ENCODE measurements at places on chromosomes 7 and 10. TPM values are rescaled to one million over a fixed set of nuclear protein-coding genes. Genes with fewer than 3 reads are reported as not detected.

Gene PLCE1
- total RNA-seq, result 0.02 TPM

Gene LRRC61
- total RNA-seq, result 17.4 TPM

Gene HELLS
- total RNA-seq, result 118 TPM

Gene ADAM22
- 1.1 TPM for total RNA-seq

Gene GRID2IP
- 0.05 TPM for total RNA-seq

Gene KCNMA1
- total RNA-seq, result not detected

Gene NRAP
- total RNA-seq, result not detected

Gene INMT
- total RNA-seq, result 0.07 TPM

Gene FRAT1
- 1.3 TPM for total RNA-seq

Gene UBE2D1
- 15.3 TPM for total RNA-seq

Gene PSTK
- total RNA-seq, result 2.9 TPM

DNA sequence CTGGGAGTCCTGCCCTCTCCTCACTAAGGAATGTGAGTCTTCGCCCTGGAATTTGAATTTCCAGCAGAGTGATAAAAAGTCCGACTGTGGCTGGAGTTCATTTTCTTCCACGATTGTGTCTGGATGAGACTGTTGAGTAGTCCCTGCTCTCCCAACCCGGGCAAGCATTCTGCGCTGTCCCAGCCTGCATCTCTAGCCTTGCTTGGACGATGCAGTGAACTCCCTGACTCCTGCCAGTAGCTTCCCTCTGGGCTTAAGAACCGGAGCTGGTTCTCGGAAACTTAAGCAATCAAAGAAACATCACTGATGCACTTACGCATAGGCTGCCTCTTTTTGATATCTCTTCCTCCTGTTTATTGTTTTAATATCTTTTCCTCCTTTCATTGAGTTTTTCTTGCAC is 116.0 kb upstream of the FZD8 start:
- no peak overlapping the region for H3K4me3 ChIP-seq
- DNase-seq, result no peak
- no peaks in the 10 kb centered on the region for H3K4me1 ChIP-seq
- no peaks in the 10 kb centered on the region for H3K36me3 ChIP-seq

DNA sequence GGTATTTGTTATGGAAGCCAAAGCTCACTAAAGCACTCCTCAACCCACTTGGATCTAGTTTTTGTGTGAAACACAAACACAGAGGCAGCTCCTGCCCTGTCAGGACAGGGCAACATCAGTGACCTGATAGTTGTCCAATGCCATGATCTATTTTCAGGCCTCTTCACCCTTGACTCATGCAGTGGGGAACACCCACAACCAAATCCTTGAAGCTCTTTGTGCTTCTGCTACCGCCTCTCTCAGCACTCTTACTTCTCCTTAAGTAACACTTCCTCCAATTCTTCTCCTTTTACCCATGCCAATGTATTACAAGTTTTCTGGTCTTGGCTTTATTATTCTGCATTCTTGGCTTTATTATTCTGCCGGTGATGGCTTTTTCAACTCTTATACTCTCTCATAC is 425.3 kb downstream of the INHBA start:
- H3K27me3 ChIP-seq, result no peaks in the 10 kb centered on the region
- no peaks in the 10 kb centered on the region for H3K4me1 ChIP-seq
- H3K4me3 ChIP-seq, result no peak overlapping the region
- H3K36me3 ChIP-seq, result no peaks in the 10 kb centered on the region
- H3K27ac ChIP-seq, result no peak overlapping the region
- DNase-seq, result no peak

- no peak overlapping the region for H3K27ac ChIP-seq
- no peak overlapping the region for H3K4me3 ChIP-seq
- H3K4me1 ChIP-seq, result no peaks in the 10 kb centered on the region
- peaks cover 9% of the 10 kb centered on the region for H3K27me3 ChIP-seq
- no peak for DNase-seq
- H3K36me3 ChIP-seq, result no peaks in the 10 kb centered on the region
Measured at GRCh38 chr10:70634011-70634410, 31.5 kb upstream of the PRF1 start.

- H3K4me1 ChIP-seq, result no peaks in the 10 kb centered on the region
- H3K36me3 ChIP-seq, result no peaks in the 10 kb centered on the region
- no peaks in the 10 kb centered on the region for H3K27me3 ChIP-seq
- H3K27ac ChIP-seq, result no peak overlapping the region
Measured at GRCh38 chr10:76779796-76780301, 857.8 kb downstream of the KCNMA1 start.

GRCh38 chr7:111678281-111678680 is 116.0 kb upstream of the IMMP2L start:
- no peak overlapping the region for H3K27ac ChIP-seq
- peaks cover 8% of the 10 kb centered on the region for H3K27me3 ChIP-seq
- H3K4me3 ChIP-seq, result no peak overlapping the region
- no peaks in the 10 kb centered on the region for H3K36me3 ChIP-seq

GRCh38 chr7:80517282-80517747 is 5.5 kb upstream of the GNAT3 start:
- DNase-seq, result no peak
- H3K36me3 ChIP-seq, result no peaks in the 10 kb centered on the region
- H3K27me3 ChIP-seq, result no peaks in the 10 kb centered on the region
- H3K27ac ChIP-seq, result no peak overlapping the region
- no peak overlapping the region for H3K4me3 ChIP-seq

GRCh38 chr10:89086801-89087521 is 96.4 kb downstream of the FAS start:
- H3K27ac ChIP-seq, result peak overlapping the region; percentile 78
- H3K36me3 ChIP-seq, result no peaks in the 10 kb centered on the region
- peaks cover under 1% of the 10 kb centered on the region for H3K27me3 ChIP-seq
- DNase-seq, result peak; percentile 53

- peak; percentile 61 for DNase-seq
- peaks cover 5% of the 10 kb centered on the region for H3K27me3 ChIP-seq
- no peaks in the 10 kb centered on the region for H3K36me3 ChIP-seq
- no peak overlapping the region for H3K4me3 ChIP-seq
Measured at GRCh38 chr7:5450549-5451327, 27.1 kb upstream of the TNRC18 start.

- peaks cover 4% of the 10 kb centered on the region for H3K36me3 ChIP-seq
- peak overlapping the region; percentile 63 for H3K27ac ChIP-seq
- peaks cover 29% of the 10 kb centered on the region for H3K4me1 ChIP-seq
- no peaks in the 10 kb centered on the region for H3K27me3 ChIP-seq
Measured at GRCh38 chr10:30999070-30999712, 32.5 kb downstream of the ZNF438 start.

- no peak for DNase-seq
- H3K27ac ChIP-seq, result no peak overlapping the region
- peaks cover 7% of the 10 kb centered on the region for H3K4me1 ChIP-seq
Measured at GRCh38 chr7:138918176-138918575, 63.0 kb downstream of the KIAA1549 start.

DNA sequence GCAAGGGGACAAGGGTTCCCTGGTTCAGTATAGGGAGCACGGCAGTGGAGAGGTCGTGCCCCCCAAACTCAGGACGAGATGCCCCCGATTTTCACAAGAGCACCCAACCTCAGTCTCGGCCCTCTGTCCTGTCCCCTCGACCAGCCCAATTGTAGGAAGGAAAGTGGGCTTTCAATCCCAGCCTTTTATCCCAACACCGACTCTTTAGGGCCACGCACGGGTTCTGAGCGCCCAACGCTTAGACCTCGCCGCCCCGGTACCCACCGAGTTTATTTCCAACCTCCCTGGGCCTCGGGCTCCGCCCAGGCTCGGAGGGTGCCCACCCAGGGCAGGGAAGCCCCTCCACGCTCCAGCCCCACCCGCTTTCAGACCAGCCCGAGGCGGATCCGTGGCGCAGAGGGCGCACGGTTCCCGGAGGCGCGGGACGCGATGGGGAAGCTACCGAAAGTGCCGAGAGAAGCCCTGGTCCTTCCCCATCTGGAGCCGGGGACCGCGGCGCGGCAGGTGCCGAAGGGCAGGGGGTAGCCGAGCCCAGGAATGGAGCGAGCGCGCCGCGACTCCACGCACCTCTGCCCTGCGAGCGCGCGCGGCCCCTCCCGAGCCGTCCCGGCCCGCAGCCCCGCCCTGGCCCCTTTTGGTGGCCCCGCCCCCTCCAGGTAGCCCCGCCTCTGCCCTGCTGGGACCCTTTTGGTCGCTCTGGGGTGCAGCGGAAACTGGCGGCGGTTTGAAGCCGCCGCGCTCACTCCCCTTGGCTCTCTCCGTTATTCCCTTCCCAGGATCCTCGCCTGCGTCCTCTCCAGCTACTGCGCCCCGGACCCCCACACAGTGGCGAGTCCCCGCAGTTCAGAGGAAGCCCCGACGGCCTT is 20.4 kb downstream of the GRID2IP start:
- peak; percentile 77 for DNase-seq
- H3K4me3 ChIP-seq, result peak overlapping the region; percentile 66
- peaks cover 15% of the 10 kb centered on the region for H3K4me1 ChIP-seq
- H3K36me3 ChIP-seq, result no peaks in the 10 kb centered on the region
- H3K27me3 ChIP-seq, result peaks cover 21% of the 10 kb centered on the region

GRCh38 chr7:153590136-153590535 is 462.1 kb upstream of the DPP6 start:
- no peak overlapping the region for H3K4me3 ChIP-seq
- no peak for DNase-seq
- no peaks in the 10 kb centered on the region for H3K4me1 ChIP-seq
- H3K27ac ChIP-seq, result no peak overlapping the region

DNA sequence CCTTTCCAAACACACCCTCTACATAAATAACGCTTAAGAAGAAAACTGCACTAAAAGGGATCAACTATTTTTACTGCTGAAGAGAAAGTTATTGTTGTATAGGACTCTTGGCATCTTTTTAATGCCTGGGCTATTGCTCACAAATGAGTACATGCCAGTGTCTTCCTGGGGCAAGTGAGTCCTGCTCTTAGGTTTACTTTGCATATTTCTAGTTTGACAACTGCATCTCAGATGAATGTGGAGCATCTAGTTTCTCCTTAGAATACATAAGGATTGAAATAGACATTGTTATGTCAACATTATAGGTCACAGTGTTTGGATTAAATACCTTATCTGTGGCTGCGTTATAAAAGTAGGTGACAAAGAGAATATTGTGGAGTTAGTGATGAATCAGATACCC is 44.5 kb downstream of the PSMC2 start:
- no peak overlapping the region for H3K27ac ChIP-seq
- no peaks in the 10 kb centered on the region for H3K4me1 ChIP-seq
- no peaks in the 10 kb centered on the region for H3K36me3 ChIP-seq
- peaks cover 10% of the 10 kb centered on the region for H3K27me3 ChIP-seq

DNA sequence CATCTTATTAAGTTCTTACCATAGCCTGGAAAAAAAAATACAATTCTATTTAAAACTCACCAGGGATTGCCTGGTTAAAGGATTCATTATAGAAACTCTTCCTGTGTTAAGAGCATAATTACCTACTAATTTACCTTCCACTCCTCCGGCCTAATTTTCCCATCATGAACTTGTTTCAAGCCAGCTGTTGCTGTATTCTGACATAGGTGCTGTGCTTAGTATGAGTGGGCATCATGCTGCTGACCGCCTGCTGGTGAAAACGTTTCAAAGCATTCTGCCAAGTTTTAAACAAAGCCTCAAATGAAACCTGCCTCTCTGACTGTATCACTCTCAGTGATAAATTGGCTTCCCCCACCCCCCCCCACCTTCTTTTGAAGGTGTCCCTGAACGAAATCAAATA is 47.8 kb upstream of the KCNMA1 start:
- no peak for DNase-seq
- H3K27ac ChIP-seq, result no peak overlapping the region
- no peaks in the 10 kb centered on the region for H3K4me1 ChIP-seq
- H3K36me3 ChIP-seq, result no peaks in the 10 kb centered on the region
- no peak overlapping the region for H3K4me3 ChIP-seq

DNA sequence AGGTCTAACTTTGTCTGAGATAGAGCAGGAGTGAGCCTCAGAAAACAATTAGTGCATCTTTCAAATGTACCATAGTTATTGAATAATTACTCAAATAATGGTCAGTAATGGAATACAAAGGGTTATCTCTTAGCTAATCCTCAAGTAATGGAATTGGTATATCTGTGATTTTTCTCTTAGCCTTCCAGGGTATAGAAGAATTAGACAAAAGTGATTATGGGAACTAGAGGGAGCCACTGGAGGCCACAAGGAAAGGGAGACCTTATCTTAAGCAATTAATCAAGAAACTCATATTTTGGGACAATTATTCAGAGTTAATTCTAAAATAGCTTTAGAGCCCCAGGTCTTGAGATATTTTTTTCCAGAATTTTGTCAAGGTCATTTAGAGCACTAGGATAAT is 110.0 kb upstream of the GATA3 start:
- no peaks in the 10 kb centered on the region for H3K27me3 ChIP-seq
- DNase-seq, result no peak

- peaks cover 3% of the 10 kb centered on the region for H3K27me3 ChIP-seq
- no peak overlapping the region for H3K4me3 ChIP-seq
- H3K36me3 ChIP-seq, result no peaks in the 10 kb centered on the region
- peaks cover 4% of the 10 kb centered on the region for H3K4me1 ChIP-seq
Measured at GRCh38 chr10:129075508-129075907, 391.5 kb upstream of the MGMT start.

DNA sequence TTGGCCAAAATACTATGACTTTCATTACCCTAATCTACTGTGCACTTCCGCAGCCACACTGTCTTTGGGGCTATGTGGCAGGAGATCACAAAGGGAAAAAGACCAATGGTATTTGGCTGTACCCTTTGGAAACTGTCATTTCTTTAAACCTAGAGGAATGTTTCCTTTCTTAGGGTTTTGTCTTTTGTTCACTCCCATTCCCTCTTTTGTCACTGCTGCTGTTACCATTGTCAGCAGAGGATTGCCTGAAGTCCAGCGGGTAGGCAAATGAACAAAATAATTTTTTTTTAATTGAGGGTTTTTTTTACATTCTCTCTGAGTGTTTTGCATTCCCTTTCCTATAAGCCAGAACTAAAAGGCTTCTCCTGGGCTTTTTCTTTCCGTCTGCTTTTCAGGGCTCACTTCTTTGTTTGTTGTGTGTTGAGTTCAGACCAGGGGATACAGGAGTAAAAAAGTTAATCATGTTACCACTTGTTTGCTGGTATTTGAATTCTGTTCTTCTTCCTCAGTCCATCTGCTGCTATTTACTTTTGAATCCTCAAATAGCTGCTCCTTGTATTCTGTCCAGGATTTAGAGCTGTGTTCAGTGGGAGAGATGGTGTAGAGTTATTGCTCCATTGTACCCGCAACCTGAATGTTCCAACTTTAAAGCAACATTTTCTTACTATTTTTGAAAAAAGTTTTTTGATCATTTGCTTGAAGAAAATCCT is 374.6 kb downstream of the SUGCT start:
- H3K36me3 ChIP-seq, result no peaks in the 10 kb centered on the region
- DNase-seq, result no peak
- no peaks in the 10 kb centered on the region for H3K27me3 ChIP-seq
- no peaks in the 10 kb centered on the region for H3K4me1 ChIP-seq

- peaks cover 23% of the 10 kb centered on the region for H3K36me3 ChIP-seq
- H3K27me3 ChIP-seq, result no peaks in the 10 kb centered on the region
- no peak for DNase-seq
- no peak overlapping the region for H3K4me3 ChIP-seq
- H3K4me1 ChIP-seq, result peaks cover 43% of the 10 kb centered on the region
Measured at GRCh38 chr10:17684537-17684936, 40.6 kb downstream of the STAM start.

GRCh38 chr10:124971276-124971675 is 29.4 kb downstream of the ZRANB1 start:
- H3K27ac ChIP-seq, result peak overlapping the region; percentile 59
- H3K4me3 ChIP-seq, result no peak overlapping the region
- H3K27me3 ChIP-seq, result no peaks in the 10 kb centered on the region
- H3K36me3 ChIP-seq, result peaks cover 24% of the 10 kb centered on the region
- no peak for DNase-seq
